OCI-M1 (cell line): ENCODE measurements at places on chromosomes 11 and 22.

DNA sequence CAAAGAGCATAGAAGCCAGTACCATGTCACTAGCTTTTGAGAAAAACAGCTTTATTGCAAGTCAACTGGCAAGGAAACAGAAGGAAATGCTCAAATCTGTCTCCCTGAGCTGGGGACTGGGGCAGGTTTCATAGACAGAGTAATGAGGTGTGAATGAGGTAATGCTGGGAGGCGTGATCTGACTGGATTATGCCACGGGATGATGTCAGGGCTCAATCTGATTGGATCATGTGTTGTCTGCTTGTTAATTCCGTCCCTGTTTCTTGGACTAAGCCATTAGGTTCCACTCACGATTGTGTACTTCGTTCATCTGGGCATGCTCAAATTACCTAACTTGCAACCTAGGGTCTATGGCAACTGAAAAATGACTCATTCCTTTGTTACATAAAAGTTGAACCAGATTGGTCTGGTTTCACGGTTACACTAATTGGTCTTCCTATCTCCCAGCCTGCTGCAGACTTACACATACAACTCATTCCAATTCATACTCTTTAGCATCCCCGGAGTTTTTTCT lies 20.2 kb upstream of the OR10A5 start:
- peak; percentile 48 for DNase-seq

- peak; percentile 63 for DNase-seq
These were observed 6.4 kb downstream of the LTBP3 start for GRCh38 chr11:65551572-65552387.

- DNase-seq: no peak
These were observed 605.7 kb downstream of the METTL15 start for GRCh38 chr11:28713850-28714249.

DNA sequence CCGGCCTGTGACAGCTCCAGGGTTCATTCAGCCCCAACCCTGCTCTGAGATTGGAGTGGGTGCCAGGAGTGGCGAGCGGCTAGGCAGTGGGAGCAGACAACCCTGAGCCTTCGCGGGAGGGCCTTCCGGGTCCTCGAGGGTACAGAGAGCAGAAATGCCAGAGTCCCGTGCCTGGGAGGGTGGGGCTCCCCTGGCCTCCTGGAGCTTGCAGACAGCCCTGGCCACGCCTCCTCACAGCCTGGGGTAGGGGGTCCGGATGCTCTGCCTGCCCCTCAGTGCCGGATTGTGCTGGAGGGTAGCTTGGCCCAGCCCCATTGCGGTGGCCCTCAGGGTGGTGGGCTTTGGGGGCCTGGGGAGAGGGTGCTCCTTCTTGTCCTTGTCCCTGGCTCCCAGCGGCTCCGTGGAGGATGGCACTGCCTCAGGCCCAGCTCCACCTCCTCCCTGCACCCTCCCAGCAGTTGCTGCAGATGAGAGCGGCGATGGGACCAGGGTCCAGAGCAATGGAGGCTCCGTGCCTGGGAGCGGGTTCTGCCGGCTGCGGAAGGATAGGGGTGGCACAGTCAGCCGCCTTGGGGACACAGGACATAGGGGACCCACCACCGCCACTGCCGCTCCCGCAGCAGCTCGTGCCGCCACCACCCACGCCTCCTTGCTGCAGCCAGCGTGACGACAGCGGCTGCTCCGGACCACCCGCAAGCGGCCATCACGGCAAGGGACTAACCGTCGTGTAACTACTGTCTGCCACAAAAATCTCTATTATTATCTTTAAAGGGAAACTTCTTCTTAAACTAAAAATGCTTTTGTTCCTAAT lies 34.9 kb upstream of the OR10G7 start:
- no peak for DNase-seq

- peak; percentile 85 for DNase-seq
These were observed 864 bp upstream of the EHBP1L1 start for GRCh38 chr11:65574811-65575567.
